AG08396 (cell line): ENCODE measurements at places on chromosomes 12 and 14.

DNA sequence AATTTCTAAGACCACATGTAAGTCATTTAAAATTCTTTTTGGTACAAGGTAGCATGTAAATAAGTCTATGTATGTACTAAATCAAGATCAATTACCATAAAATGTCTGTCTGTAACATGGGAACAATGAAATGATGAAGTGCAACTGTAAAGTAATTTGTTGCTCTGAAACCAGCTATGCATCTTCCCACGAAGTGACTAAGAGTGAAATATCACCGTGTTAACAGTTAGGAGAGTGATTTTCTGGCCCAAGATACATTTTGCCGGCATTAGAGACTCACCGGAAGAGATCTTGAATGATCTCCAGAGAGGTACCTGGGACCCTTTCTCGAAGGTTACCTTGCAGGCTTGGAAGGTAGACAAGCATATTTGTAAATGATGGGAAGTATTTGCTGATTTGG lies 105.8 kb downstream of the SAMD4A start:
- DNase-seq = no peak

DNA sequence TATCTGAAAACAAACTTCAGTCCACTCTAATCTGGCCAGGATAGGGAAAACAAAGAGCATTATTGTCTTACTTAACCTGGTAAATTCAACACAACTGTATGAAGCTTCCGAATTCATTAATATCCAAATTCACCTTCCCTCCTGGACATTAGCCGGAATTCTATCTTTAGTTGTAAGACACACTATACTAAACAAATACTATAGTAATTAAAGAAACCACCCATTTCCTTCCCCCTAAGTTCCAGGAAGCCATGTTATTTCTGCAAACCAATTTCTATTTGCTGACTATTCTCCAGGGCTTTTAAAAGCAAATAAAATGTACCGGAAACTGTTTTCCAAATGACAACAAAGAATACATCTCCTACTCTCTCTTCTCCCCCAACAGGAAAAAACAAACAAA lies 122.7 kb upstream of the MDM1 start:
- no peak for DNase-seq

DNA sequence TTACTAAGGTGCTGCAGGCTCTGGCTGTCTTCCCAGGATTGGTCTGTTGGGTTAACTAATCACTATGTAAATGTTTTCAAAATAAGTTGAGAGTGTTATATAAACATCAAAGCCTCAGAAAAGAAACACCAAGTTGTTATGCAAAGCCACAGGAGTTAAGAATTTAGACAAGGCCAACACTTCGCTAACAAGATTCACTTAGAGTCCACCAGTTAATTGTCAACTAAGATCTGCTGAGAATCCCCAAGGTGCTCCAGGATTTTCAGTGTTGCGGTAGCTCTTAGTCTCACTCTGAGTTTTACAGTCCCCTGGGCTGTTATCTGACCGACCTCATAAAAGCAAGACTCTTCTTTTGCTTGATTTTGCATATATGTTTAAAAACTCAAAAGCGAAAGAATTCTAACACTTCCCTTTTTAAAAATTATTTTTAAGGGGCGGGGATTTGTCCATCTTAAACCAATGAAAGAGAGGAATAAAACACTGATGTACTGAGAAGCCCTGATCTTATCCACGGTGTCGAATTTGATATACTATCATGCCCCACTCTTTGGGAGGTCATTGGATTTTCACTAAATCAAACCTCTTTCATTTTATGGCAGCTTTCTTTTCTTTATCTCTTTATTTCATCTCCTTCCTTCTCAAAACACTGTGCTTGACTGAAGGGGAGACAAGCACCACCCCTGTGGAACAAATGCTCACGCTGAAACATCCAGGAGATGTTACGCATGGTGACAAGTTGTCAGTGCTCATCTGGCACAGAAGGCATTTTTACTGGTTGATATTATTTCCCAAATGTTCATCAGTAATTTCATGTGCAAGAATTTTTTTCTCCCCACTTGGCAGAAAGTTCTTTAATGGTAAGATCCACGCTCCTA lies 7.0 kb downstream of the NIN start:
- DNase-seq = no peak

DNA sequence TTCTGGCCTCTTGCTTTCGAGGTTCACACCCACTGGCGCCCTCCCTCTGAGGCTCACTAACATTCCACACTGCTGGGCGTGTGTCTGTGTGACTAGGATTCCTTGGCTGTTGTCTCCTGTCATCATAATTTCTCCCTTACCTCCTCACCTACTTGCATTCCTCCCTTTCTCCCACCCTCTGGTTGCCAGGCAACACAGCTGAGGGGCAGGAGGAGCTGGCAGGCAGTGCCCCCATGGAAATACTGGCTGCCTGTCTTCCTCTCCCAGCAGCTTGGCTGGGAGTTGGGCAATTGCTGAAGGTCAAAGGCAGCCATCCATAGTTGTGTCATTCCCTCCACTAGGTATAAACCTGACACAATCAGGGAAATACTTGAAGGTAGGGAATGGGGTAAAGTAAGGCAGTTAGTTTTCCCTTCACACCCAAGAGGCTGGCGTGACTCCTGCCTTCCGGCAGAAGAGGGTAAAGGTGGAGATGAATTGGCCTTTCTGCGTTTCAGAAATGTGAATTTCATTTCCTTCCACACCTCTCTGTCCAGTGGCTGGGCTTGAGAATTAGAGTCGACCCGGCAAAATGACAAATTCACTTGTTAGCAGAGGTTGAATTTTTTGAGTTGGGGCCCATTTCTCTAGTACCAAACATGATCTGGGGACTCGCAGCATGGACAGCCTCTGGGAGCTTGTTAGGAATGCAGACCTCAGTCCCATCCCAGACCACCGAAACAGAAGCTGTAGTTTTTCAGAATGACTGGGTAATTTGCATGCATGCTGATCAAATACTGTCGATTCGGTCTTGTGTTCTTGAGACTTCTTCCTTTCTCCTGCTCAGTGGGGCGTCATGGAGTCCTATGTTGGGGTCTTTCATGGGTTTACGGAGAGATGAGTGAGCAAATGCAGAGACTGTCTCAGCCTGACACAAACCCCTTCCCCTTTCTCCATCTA lies 24.3 kb upstream of the EMP1 start:
- DNase-seq = no peak

- DNase-seq = no peak
Observed at GRCh38 chr12:104569346-104570173, 112.8 kb downstream of the CHST11 start.

GRCh38 chr14:26187996-26188620 lies 409.7 kb downstream of the NOVA1 start:
- no peak for DNase-seq

DNA sequence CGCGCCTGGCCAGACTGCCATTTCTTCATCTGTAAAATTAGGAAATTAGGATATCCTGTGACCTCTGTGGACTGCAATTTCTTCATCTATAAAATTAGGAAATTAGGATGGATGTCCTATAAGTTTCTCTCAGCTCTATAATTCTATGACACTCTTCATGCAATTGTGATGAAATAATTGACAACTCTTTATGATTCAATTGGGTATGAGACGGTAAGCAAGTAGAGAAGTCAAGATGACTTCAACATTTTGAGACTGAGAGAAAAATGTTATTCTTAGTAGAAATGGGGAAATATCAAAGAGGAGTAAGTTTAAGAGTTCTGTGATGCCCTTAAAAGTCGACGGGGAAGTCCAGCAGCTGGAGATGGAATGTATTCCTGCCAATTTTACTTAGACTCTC lies 12.0 kb downstream of the KIAA0586 start:
- DNase-seq = no peak

DNA sequence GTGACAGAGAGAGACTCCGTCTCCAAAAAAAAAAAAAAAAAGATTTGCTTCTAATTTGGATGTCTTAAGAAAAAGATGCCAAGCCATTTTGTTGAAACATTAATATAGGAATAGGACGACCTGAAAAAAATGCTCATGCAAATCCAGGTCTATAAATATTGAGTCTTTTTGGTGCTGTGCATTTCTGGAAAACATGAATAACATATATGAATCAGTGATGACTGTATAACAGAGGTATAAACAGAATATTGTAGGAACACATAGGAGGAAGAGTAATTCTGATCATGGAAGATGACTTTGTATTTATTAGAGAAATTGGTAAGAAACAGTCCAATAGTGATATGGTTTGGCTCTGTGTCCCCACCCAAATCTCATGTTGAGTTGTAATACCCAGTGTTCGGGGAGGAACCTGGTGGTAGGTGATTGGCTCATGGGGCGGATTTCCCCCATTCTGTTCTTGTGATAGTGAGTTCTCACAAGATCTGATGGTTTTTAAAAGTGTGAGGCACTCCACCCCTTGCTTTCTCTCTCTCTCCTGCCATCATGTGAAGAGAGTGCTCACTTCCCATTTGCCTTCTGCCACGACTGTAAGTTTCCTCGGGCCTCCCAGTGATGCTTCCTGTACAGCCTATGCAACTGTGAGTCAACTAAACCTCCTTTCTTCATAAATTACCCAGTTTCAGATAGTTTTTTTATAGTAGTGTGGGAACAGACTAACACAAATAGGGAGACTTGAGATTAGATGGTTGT lies 3.0 kb upstream of the SRSF5 start:
- DNase-seq = no peak

DNA sequence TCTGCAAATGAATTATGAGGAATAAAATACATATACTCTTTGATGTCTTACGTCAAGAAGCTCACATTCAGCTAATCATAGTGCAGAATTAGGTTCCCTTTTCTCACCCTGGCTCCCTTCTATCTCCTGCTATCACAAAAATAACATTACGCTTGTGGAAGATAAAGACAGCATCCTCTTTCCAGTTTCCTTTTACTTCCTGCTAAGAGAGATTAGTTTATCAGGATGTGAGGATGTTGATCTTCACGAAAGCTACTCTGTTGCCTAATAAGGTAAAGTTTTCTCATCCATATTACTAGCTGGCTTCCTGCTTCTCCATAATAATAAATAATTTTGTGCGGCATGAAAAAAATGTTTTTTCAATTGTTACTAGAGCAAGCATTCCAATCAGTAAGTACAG lies 217.7 kb upstream of the DCN start:
- no peak for DNase-seq

- no peak for DNase-seq
Observed at GRCh38 chr12:68400226-68400829, 68.2 kb upstream of the MDM1 start.

DNA sequence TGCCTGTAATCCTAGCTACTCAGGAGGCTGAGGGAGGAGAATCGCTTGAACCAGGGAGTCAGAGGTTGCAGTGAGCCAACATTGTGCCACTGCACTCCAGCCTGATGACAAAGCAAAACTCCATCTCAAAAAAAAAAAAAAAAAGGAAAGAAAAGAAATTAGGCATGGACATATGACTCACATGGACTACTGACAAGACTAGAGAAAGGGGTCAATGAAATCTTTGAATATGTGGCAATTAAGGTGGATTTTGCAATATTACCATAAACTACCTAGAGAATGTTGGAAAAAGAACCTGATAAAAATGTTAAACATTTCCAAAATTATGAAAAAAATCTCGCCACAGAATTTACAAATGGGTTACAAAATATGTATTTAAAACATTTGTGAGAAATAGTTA lies 873.6 kb downstream of the C12orf50 start:
- DNase-seq = no peak

DNA sequence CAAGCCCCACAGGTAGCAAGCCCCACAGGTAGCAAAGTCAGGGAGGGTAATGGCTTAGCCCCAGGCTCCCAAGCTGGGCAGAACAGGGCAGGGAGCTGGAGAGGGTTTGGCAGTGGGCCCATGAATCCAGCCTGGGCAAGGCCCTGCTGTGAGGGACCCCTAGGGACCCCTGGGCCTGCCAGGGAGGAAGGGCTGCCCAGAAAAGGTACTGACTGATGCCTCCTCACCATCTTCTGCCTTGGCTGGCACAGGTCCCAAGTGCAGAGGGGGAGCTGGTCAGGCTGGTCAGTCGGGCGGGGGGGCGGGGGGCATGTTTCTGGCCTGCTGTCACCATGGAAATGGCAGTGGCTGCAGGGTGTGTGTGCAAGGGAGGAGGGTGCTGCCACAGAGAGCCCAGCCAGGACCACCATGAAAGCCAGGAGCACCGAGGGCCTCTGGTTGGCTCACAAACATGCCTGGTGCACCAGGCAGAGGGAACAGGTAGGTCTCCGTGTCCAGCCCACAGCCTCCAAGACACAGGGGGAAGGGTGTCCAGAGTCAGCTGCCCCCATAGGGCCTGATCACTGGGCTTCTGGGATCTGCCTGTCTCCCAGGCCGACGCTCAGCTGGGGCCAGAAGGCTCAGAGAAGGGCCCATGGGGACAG lies 1.5 kb upstream of the CRIP2 start:
- DNase-seq = peak; percentile 60

GRCh38 chr12:8960176-8960575 lies 10.7 kb upstream of the M6PR start:
- DNase-seq = no peak
